ENCODE measurements at places on chromosomes 1 and 21.

DNA sequence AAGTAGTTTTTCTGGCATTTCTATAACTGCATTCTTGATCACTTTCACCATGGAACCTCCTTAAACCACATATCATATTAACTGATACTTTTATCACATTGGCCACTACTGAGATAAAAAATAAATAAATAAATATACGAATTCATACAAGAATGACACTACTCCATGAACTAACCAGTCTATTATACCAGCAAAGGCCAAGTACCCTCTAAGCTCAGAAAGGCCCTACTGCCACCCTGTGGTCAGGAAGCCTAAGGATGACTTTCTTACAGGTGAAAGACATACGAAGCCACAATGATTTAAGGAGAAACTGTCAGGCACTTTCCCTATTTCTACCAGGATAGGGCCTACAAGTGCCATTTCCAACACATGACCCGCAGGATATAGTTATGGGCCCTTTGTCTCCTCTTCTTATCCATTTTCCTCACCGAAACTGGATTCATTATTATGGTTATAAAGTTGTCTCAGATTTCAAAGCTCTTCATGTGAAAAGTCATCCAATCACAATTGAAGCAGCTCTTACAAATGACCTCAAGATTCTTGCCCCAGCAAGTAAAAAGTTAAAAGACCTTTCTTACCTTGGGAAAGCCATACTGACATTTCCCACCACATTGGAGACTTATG is 23.9 kb downstream of the DNAJC8 start:
- DNase-seq, result no peak

GRCh38 chr1:117001254-117001927 is at the start of gene CD101:
Gene CD101 (plus strand): TSS chr1:117001760. CDS start chr1:117001818, 58 bp downstream.
- DNase-seq, result no peak

- no peak for DNase-seq
These were observed 227.1 kb downstream of the TOMM20 start for GRCh38 chr1:234901491-234902049.

DNA sequence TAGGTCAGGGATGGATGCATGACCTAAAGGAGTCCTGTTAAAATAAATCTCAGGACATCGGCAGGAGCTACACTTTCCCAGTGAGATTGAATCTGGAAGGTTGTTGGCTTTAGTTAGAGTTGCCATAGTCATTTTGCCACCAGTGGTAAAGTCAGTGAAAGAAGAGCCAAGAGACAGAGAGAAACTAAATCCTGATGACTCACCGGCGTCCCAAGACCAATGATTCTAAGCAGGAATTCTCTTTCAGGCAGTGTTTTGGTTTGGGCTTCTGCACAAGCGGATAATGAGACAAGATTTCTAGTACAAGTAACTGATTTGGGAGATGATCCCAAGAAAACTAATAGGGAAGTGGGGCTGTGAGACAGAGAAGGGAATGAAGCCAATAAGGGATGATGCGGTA is 88.8 kb upstream of the ETS2 start:
- no peak for DNase-seq
